Activated gamma-delta T cell (primary cell): ENCODE measurements at places on chromosomes 2 and 18.

DNA sequence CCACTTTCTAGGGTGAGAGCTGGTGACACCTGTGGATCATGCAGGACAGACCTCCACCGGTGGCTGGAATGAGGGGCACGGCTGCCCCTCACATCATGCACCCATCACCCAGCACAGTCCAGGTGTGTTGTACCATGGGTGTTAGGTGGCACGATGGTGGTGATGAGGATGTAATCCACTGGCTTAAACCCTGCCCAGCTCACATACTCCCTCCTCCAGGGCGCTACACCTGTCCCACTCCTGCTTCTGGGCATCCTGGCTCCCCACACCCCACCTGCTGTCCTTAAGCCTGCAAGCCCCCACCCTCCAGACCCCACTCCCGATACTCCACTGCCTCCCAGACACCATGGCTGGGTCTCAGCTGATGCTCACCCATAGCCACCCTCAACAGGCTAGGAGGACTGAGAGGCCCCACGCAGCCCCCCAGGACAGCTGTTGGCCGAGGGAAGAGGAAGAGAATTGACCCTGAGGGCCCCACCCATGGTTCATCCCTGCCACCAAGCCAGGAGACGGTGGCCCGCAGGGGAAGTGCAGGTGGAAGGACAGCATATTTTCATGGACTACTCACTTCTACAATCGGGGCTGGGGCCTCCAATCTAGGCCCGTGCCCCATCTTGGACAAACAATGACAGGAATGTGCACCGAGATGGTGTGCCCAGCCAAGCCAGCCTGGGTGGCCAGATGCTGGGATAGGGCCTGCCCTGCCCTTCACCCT, 34.3 kb downstream of the MAL start:
- no peak for DNase-seq

GRCh38 chr2:241794250-241794823, 14.7 kb upstream of the NEU4 start:
- DNase-seq = no peak

- no peak for DNase-seq
These were observed 198.9 kb upstream of the RAB6C start for GRCh38 chr2:129780316-129781270.

GRCh38 chr2:119248311-119248710, 24.7 kb downstream of the STEAP3 start:
- DNase-seq = no peak

- no peak for DNase-seq
These were observed 45.3 kb downstream of the ACOXL start for GRCh38 chr2:110777531-110778311.

DNA sequence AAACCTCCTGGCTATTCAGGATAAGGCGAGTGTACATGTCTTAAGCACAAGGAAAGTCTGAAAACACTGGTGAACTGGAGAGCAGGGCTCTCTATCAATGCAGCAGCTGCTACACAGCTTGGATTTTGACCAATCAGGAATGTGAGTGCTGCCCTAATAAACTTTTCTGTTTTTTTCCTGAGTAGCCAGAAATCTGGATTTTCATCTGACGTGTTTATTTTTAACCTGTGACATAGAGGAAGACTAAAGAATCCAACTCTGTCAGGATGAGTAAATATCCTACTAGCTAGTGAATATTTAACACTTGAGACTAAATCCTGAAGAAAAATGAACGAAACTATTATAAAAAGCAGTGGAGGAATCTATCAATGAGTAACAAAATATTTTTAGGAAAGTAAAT, 1638.9 kb downstream of the LRP1B start:
- no peak for DNase-seq

GRCh38 chr2:164792316-164793170, 49.1 kb downstream of the COBLL1 start:
- DNase-seq = no peak

DNA sequence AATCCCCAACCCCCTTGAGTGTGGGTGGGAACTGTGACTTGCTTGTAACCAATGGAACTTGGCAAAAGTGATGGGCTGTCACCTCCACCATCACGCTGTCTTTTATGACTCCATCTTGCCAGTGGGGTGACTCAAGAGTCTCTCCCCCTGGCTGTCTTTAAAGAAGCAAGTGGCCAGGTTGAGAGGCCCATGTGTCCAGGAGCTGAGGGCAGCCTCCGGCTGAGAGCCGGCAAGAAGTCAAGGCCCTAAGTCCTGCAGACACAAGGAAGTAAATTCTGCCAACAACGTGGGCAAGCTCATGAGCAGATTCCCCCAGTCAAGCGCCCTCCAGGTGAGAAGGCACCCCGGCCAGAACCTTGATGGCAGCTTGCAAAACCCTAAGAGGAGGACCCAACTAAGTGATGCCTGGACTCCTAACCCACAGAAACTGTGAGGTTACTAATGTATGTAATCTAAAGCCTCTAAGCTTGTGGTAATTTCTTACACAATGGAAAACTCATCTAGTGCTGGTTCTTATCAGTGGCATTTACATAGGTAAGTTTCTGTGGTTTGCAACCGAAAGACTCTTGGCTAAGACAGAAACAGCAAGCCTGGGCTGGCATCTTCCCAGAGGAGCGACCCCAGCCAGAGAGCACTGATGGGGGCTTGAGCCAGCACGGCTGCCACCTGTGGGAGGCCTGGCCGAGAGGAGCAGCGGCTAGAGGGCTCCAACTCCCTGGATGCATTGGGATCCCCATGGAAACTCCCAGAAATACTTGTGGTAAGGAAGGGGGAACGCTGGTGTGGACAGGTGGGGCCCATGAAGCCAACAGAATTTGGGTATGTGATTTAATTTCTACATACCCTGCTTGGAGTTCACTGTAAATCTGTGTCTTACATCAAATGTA, 49.3 kb downstream of the CIB4 start:
- no peak for DNase-seq

DNA sequence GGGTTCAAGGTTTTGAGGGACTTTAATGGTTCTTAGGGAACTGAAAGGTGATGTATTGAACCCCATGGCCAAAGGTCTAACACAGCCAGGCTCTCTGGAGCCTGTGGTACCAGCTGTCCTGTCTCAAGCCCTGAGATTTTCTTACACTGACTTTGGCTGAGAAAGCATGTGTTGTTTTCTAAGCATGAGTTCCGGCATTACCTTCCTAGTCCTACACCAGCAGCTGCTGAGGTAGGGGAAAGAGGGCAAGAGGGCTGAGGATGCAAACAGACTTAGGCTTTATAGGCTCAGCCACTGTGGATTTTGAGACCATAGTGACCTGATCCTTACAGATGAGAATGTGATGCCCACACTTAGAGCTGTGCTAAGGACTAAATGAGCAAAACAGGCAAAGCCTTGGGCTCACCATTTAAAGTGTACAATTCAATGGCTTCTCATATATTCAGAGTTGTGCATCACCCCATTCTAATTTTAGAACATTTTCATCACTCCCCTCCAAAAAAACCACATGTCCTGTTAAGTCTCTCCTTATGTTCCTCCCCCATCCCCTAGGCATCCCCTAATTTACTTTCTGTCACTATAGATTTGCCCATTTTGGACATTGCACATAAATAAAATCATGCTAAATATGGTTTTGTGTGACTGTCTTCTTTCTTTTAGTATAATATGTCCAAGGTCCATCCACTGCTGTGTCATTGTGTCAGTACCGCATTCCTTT, 99.7 kb upstream of the OTOS start:
- DNase-seq = no peak

- DNase-seq = no peak
These were observed 288.9 kb upstream of the ETAA1 start for GRCh38 chr2:67108231-67108630.

- no peak for DNase-seq
These were observed 40.7 kb upstream of the SP3 start for GRCh38 chr2:174005801-174006419.

GRCh38 chr18:9096007-9096371, 6.5 kb upstream of the NDUFV2 start:
- DNase-seq = no peak

- no peak for DNase-seq
These were observed 58.3 kb downstream of the KANSL1L start for GRCh38 chr2:210112871-210113270.

- no peak for DNase-seq
These were observed 46.7 kb downstream of the SDC1 start for GRCh38 chr2:20178249-20178607.

DNA sequence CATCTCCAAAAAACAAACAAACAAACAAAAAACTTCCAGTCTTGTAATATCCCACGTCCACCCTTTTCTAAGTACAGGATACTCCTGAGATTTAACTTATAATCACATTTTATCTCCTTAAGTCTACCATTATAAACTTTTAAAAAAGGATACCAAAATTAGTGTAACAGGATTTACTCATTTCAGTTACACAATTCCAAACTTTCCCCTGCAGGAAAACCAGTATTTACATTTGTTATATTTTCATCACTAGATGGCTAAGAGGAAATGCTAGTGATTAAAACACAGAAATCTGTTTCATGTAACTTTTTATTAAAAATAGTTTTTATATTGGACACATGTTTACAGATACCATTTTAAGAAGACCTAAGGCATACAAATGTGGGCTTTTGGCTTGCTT, 27.5 kb downstream of the CFAP36 start:
- no peak for DNase-seq

GRCh38 chr2:214075456-214075855, 335.4 kb upstream of the VWC2L start:
- no peak for DNase-seq

- no peak for DNase-seq
These were observed 846.4 kb downstream of the DCDC2C start for GRCh38 chr2:4549666-4550210.

GRCh38 chr2:238379096-238379810, 47.5 kb upstream of the ASB1 start:
- no peak for DNase-seq

DNA sequence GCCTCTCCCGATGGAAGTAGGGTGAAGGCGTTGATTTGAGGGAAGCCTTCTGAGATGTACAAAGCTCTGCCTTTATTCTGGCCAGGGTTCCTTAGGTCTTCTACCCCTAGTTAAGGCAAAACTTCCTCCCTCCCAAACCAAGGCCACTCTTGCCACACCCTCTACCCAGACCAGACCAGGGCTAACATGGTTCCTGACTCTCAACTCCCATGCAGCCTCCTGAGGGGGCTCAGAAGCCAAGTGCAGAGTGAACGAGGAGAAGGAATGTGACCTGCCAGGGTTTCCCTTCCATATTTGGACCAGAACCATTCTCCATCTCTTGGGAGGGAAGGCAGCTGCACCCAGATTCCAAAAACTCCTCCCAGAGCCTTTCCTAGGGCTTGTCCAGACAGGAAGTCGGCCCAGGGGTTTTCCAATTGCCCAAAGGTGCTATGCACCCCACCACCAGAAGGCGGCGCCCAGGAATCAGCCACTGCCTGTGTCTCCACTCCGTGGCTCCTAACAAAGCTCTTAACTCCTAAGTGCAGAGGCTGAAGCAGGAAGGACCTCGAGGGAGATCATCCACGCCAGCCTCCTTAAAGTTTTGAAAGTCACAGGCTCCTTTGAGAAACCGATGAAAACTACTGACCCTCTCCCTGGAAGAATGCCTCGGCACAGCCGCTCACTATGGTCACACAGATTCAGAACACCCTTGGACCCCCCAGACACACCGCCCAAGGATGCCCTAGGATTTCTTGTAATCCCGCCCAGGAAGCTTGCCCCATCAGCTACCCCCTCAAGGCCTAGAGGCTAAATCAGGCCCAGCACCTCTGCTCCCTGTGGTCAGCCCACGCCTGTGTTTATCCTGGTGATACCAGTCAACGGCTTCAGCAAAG, 157.8 kb downstream of the SMAD2 start:
- DNase-seq = peak; percentile 10

- DNase-seq = no peak
These were observed at the start of gene ARHGAP25 for GRCh38 chr2:68734688-68735525. Gene ARHGAP25, plus strand, starts transcription at chr2:68734811. Its CDS starts 389 bp downstream, at chr2:68735200.

GRCh38 chr2:149122516-149122915, 84.0 kb downstream of the LYPD6B start:
- no peak for DNase-seq

- no peak for DNase-seq
These were observed 70.9 kb upstream of the ST6GAL2 start for GRCh38 chr2:106956879-106957278.

DNA sequence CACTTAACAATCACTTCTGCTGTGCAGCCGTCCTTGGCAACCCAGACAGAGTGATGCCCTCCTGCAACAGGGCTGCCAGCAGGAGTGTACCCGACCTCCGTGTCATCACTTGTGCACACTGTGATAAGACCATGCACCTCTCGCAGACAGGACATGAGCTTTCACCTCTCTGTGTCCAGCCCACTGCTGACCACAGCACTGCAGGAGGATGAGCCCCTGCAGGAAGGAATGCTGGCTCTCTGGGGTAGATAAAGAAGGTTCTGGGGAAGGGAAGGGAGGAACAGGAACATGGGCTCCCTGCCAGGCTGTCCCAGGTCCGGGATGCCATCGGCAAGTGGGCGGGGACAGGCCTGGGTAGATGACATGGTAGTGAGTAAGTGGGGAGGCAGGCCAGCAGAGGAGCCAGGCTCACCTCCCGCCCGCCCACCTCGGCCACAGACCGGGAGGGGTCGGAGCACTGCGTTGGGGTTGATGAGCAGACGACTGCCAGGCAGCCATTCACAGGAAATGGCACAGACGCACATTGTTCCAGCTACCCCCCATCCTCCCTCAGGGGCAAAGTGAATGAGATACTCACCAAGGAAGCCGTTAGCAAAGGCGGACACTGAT, 18.6 kb upstream of the COL6A3 start:
- peak; percentile 73 for DNase-seq

DNA sequence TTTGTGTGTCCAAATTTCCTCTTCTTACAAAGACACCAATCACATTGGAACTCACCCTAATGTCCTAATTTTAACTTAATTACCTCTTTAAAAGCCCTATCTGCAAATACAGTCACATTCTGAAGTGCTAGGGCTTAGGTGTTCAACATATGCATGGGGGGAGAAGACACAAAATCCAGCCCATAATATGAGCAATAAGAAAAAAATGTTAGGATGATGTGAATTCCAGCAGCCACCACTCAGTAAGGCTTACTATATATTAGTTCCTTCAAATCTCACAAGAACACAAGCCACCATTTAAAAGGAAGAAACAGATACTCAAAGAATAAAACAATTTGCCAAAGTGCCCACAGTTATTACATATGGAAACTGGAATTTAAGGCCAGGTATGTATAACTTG, 285.7 kb downstream of the EPHA4 start:
- DNase-seq = no peak

DNA sequence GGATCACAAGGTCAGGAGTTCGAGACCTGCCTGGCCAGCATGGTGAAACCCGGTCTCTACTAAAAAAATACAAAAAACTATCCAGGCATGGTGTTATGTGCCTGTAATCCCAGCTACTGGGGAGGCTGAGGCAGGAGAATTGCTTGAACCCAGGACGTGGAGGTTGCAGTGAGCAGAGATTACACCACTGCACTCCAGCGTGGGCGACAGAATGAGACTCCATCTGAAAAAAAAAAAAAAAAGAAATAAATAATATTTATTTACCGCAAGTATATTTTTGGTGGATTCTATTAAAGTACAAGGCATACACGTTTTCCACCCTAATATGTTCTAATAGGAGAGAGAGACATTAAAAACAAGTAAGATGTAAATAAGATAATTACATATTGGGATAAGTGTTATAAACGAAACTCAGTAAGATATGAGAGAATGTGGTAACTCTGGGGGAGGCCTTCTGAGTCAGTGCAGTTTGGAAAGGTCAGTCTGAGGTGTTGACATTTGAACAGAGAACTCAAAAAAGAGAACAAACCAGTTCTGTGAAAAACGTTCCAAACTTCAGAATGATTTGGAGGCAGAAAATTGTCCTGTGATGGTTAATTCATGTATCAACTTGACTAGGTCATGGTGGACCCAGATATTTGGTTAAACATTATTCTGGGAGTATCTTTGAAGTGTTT, 8.8 kb upstream of the POLI start:
- DNase-seq = no peak
